ENCODE measurements at places on chromosomes 12 and 14. TPM values are rescaled to one million over a fixed set of nuclear protein-coding genes. Genes with fewer than 3 reads are reported as not detected.

DNA sequence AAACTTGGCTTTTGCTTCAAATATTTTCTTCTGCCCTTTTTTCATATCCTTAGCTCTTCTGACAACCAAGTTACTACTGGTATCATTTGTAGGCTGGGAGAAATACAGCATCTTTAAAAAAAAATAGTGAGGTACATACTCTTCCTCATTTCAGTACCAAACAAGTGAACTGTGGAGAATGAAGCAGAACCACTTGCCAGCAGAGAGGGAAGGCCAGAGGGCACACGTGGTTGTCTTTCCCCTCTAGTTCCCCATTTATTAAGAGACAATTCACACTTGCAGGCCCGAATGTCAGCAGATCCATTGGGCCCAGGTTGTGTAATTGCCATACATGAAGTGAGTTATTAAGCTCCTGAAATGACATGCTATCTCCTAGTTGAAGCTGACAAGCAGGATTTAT is 3.2 kb downstream of the SUSD6 start:
- H3K27me3 ChIP-seq = no peaks in the 10 kb centered on the region
- no peak for DNase-seq
- no peak overlapping the region for H3K4me3 ChIP-seq

DNA sequence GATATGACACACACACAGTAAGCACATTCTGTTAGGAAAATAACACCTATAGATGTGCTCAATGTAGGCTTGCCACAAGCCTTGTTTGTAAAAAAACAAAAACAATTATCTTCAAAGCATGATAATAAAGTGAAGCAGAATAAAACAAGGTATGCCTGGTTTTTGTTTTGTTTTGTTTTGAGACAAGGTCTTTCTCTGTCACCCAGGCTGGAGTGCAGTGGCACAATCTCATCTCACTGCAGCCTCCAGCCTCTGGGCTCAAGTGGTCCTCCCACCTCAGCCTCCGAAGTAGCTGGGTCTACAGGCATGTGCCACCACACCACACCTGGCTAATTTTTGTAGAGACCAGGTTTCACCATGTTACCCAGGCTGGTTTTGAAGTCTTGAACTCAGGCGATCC is 52.4 kb upstream of the MON2 start:
- no peak overlapping the region for H3K27ac ChIP-seq
- H3K4me1 ChIP-seq = no peaks in the 10 kb centered on the region
- no peaks in the 10 kb centered on the region for H3K36me3 ChIP-seq
- H3K4me3 ChIP-seq = no peak overlapping the region

DNA sequence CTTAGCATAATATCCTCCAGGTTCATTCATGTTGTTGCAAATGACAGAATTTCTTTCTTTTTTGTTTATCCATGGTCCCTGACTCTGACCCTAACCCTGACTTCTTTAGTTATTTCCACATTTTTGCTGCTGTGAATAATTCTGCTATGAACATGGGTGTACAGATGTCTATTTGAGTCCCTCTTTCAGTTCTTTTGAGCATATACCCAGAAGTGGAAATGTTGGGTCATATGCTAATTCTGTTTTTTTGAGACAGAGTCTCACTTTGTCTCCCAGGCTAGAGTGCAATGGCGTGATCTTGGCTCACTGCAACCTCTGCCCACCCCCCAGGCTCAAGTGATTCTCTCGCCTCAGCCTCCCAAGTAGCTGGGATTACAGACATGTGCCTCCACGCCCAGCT is 33.1 kb downstream of the KNTC1 start:
- no peak for DNase-seq
- H3K36me3 ChIP-seq = peaks cover 12% of the 10 kb centered on the region
- H3K27me3 ChIP-seq = no peaks in the 10 kb centered on the region
- no peak overlapping the region for H3K4me3 ChIP-seq
- H3K4me1 ChIP-seq = no peaks in the 10 kb centered on the region

DBX2 gene
- total RNA-seq = not detected

ANO2 gene
- total RNA-seq = not detected

All from PC-9 (cell line).